ENCODE measurements at places on chromosomes 5 and 9. TPM values are rescaled to one million over a fixed set of nuclear protein-coding genes. Genes with fewer than 3 reads are reported as not detected.

SLC4A9 gene
- total RNA-seq: not detected

EIF4EBP3 gene
- total RNA-seq: 7.6 TPM

RNF183 gene
- not detected for total RNA-seq

AQP7 gene
- 3.7 TPM for total RNA-seq

LSM11 gene
- 6.1 TPM for total RNA-seq

PDCD1LG2 gene
- total RNA-seq: 9.5 TPM

CLIC3 gene
- not detected for total RNA-seq

ZNF608 gene
- total RNA-seq: 29.8 TPM

ZNG1A gene
- total RNA-seq: 39.8 TPM

ADAMTSL1 gene
- 18.4 TPM for total RNA-seq

ANKRD33B gene
- 4.4 TPM for total RNA-seq

PLEKHG4B gene
- not detected for total RNA-seq

SEMA4D gene
- 15.7 TPM for total RNA-seq

DDX4 gene
- not detected for total RNA-seq

ZBTB26 gene
- 5.0 TPM for total RNA-seq

EPB41L4A gene
- 17.9 TPM for total RNA-seq

IL17B gene
- total RNA-seq: not detected

ORM1 gene
- not detected for total RNA-seq

ACTBL2 gene
- total RNA-seq: not detected

ADCY2 gene
- not detected for total RNA-seq

PCDHAC2 gene
- 1.00 TPM for total RNA-seq

TAF11L6 gene
- total RNA-seq: not detected

ANKRD34B gene
- not detected for total RNA-seq

EPB41L4B gene
- 0.15 TPM for total RNA-seq

SLC35D2 gene
- total RNA-seq: 28.4 TPM

ANKS6 gene
- 22.3 TPM for total RNA-seq

C9orf50 gene
- total RNA-seq: not detected

PLCXD3 gene
- total RNA-seq: not detected

FBP2 gene
- total RNA-seq: not detected

RGS7BP gene
- total RNA-seq: 2.0 TPM

SOX30 gene
- not detected for total RNA-seq

FAM221B gene
- not detected for total RNA-seq

CTNNA1 gene
- 394 TPM for total RNA-seq

DOCK2 gene
- 0.62 TPM for total RNA-seq

GNAQ gene
- 61.8 TPM for total RNA-seq

F2RL2 gene
- total RNA-seq: 10.2 TPM

PCDH1 gene
- 136 TPM for total RNA-seq

NIM1K gene
- not detected for total RNA-seq

CREBRF gene
- total RNA-seq: 8.8 TPM

SPINK6 gene
- total RNA-seq: not detected

ALDH1A1 gene
- 287 TPM for total RNA-seq

LCN9 gene
- total RNA-seq: not detected

PCDHA1 gene
- not detected for total RNA-seq

FOXD4L3 gene
- total RNA-seq: not detected

RGS3 gene
- total RNA-seq: 407 TPM

DBH gene
- not detected for total RNA-seq

Measured in endothelial cell of umbilical vein (primary cell).